ENCODE measurements at places on chromosomes 12 and 14. TPM values are rescaled to one million over a fixed set of nuclear protein-coding genes. Genes with fewer than 3 reads are reported as not detected.

Gene C12orf54
- total RNA-seq: not detected

Gene KRT3
- total RNA-seq: not detected

Gene RASAL1
- not detected for total RNA-seq

Gene CLEC9A
- not detected for total RNA-seq

Gene SLC24A4
- 0.07 TPM for total RNA-seq

Gene SLC8A3
- 0.29 TPM for total RNA-seq

Gene TOMM20L
- total RNA-seq: not detected

Gene PRKD1
- total RNA-seq: not detected

Gene C12orf42
- total RNA-seq: 0.98 TPM

Gene CLEC14A
- not detected for total RNA-seq

Gene HOXC5
- not detected for total RNA-seq

Gene FOXG1
- not detected for total RNA-seq

Gene RNF34
- total RNA-seq: 104 TPM

Gene TEX52
- not detected for total RNA-seq

Gene SLCO1A2
- total RNA-seq: not detected

Gene FAM90A1
- not detected for total RNA-seq

Gene TMEM30B
- total RNA-seq: 0.37 TPM

Gene TAS2R50
- 1.8 TPM for total RNA-seq

Gene BHLHE41
- not detected for total RNA-seq

Gene RAD51AP1
- 33.0 TPM for total RNA-seq

Gene SYCP3
- 0.93 TPM for total RNA-seq

Gene ACOT6
- not detected for total RNA-seq

Gene SLC6A12
- not detected for total RNA-seq

Gene CTDSP2
- 136 TPM for total RNA-seq

Gene STXBP6
- total RNA-seq: not detected

Gene DAO
- not detected for total RNA-seq

Gene AMIGO2
- total RNA-seq: 4.7 TPM

Gene MIPOL1
- total RNA-seq: 0.02 TPM

Gene SLC25A47
- total RNA-seq: not detected

Gene CLSTN3
- total RNA-seq: 86.2 TPM

Gene DNAJC22
- total RNA-seq: not detected

Gene P2RX2
- total RNA-seq: not detected

Gene DEGS2
- not detected for total RNA-seq

Gene LPAR5
- total RNA-seq: 5.7 TPM

Gene CCDC38
- total RNA-seq: 0.12 TPM
